Activated CD4-positive, alpha-beta T cell treated with anti-CD3 and anti-CD28 coated beads for 24 hours (primary cell): ENCODE measurements at places on chromosomes 4 and X.

GRCh38 chrX:86806786-86807185, 658.5 kb downstream of the DACH2 start:
- no peak for DNase-seq

GRCh38 chr4:159549098-159549518, 446.2 kb downstream of the RAPGEF2 start:
- DNase-seq = no peak

- no peak for DNase-seq
These were observed 16.8 kb upstream of the HSD17B13 start for GRCh38 chr4:87339440-87339839.

DNA sequence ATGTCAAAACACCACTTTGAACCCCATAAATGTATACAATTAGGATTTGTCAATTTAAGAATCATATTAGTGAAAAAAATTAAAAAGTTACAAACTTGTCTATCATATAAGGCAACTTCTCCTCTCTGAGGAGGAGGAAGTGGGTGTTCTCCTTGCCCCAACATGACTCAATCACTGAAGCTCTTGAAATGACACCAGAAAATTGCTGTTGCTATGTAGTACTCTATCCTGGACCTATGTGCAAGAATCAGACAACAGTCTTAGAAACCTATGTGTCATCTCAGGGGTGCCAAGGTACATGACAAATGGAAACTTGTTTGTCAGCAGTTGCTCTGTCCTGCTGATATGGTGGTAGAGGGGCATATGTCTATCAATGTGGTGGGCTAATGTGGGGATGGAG, 47.7 kb downstream of the HMGB3 start:
- no peak for DNase-seq
